ENCODE measurements at places on chromosomes 3 and 15.

DNA sequence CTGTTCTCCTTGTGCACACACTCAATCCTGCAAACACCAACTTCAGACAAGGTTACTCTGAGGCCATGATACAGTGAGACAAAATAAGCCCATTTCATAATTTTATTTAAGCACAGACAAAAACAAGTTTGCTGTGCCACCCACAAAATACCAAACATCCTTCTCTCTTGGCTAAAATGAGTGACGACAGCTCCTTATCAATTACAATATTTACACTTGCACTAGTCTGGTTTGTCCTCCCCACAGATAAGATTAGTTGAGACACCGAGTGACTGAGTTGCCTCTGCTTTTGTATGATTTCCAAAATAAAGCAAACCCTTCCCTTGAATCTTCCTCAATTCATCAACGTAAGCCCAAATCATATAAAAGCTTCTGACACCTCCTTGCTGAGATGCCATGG, 233.5 kb upstream of the ATP10A start:
- DNase-seq: no peak

DNA sequence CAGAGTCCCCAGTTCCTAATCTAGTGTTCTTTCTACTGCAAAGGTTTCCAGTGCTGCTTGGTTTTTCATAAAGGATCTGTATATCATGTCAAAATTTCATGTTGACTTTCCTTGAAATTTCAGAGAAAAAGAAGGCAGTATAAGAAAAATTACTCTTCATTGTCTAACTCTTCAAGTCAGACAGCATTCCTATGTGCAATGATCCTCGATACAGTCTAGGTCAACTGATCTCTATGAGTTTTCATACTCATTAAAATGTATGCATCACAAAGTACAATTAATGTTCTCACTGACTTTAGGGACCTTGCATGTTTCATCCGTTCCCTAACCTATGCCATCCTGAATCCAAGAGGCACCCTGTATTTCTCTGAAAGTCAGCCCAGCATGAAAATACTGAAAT, 317.3 kb downstream of the ZBTB20 start:
- no peak for DNase-seq

GRCh38 chr15:61216519-61216918, 12.6 kb downstream of the RORA start:
- no peak for DNase-seq

- no peak for DNase-seq
Observed at GRCh38 chr15:36701336-36701735, 121.9 kb downstream of the CDIN1 start.

DNA sequence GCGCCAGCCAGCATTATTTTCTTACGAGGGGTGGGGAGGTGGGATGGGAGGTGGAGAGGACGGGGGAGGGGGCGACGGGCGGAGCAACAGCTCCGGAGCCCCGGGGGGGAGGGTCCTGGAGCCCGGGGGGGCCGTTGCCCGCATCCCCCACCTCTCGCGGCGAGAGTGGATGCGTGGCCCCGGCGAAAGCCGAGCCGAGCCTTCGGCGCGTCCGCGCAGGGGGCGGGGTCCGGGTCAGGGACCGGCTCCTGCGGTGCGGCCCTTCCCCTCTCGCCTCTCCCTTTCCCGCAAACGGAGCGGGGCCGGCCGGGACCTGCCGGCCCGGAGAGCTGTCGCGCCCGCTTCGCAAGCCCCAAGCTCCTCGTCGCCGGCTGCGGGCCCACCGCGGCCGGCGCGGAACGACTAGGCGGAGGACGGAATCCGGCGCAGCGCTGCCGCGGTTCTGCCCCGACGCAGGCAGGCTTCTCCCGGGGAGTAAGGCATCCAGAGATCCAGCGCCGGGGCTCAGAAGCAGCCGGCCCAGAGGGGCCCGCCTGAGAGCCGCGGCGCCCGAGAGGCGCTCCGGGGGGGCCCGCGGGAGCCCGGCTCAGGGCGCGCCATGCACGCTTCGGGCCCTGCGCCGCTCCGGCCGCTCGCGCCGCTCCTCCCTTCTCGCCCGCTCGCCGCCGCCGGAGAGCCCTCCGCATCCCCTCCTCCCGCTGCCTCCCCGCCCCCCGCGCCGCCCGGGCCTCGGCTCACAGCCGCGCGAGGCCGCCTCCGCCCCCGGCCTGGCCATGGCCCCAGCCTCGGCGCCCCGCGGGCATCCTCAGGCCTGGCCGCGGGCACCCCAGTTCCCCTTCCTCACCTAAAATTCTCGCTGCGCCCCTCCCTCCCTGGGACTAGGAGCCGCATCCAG, 459 bp upstream of the ADCY5 start:
- peak; percentile 16 for DNase-seq

- no peak for DNase-seq
Observed at GRCh38 chr3:137641879-137642704, 122.0 kb upstream of the SOX14 start.

- DNase-seq: no peak
Observed at GRCh38 chr3:192915304-192915703, 2.4 kb downstream of the MB21D2 start.

GRCh38 chr3:119350114-119350513, 55.9 kb downstream of the ARHGAP31 start:
- DNase-seq: no peak

DNA sequence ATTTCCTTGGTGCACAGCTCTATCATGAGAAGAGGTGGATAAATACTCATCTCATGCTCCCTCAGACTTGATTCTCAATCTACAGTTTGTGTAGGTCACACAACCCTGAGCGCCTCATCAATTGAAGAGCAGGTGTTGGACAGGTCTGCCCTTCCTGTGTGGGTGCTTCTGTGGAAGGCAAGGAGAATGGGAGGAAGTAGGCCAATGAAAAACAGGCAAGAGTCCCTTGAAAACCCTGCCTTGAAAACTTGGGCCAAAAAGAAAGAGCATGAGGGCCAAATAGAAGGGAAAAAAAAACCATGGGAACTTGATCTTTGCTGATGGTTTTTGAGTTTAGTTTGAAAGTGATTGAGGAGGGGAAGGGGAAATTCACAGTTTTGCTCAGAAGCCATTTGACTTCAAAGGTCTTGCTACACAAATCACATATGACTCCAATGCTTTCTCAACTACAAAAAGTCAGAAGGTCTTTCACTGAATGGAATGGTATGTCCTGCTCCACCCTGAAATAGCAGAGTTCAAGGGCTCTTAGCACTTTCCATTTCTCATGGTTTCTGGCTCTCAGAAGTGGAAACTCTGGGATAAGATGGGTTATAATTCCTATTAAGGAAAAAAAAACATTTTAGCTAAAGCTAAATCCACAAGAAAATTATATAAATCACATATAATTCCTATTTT, 37.2 kb upstream of the TM4SF1 start:
- DNase-seq: no peak

GRCh38 chr3:14561051-14561960, 21.2 kb upstream of the GRIP2 start:
- no peak for DNase-seq

- no peak for DNase-seq
Observed at GRCh38 chr3:171898192-171898591, 55.0 kb downstream of the TMEM212 start.

GRCh38 chr15:44535523-44536301, 1.2 kb upstream of the EIF3J start:
- DNase-seq: peak; percentile 50

DNA sequence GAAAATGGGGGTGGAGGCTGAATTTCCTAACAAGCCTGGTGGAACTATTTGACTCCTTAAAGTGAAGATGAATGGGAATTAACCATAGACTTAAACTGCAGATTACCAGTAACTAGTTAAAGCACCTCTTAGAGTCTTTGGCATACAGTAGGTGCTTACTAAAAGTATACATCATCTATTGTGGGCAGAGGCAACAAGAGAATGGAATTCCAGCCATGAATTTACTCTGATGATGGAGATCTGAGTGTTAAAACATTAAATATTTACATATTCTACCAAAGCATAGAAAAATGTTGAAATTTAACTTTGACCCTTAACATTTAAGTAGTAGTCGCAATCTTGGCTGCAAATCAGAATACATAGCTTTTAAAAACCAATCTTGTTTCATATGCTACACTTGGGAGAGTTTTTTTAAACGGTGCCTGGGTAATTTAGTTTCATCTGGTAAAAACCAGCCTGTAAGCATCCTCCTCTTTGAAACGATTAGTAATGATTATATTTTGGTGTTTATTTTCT, 5.2 kb downstream of the UBA5 start:
- no peak for DNase-seq

GRCh38 chr3:130929804-130930203, 35.9 kb downstream of the ATP2C1 start:
- no peak for DNase-seq

GRCh38 chr15:38479756-38480155, 25.8 kb downstream of the FAM98B start:
- DNase-seq: no peak

GRCh38 chr15:83323296-83323711, 38.8 kb upstream of the BNC1 start:
- DNase-seq: no peak

DNA sequence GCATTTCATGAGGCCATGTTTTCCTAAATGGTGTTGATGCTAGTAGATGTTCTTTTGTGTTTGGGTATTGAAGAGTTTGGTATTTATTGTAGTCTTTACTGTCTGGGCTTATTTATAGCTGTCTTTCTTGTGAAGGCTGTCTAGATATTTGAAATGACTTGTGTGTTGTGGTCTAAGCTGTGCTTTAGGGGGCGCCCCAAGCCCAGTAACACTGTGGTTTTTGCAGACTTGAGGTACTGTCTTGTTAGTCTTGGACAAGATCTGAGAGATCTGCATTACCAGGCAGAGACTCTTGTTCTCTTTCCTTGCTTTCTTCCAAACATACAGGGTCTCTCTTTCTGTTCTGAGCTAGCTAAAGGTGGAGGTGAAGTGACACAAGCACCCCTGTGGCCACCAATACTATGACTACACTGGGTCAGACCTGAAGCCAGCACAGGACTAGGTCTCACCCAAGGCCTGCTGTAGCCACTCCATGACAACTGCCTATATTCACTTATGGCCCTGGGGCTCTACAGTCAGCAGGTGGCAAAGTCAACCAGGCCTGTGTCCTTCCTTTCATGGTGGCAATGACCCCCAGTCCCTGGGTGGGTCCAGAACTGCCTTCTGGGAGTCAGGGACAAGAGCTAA, 152.1 kb upstream of the TBC1D5 start:
- DNase-seq: peak; percentile 44

All from activated naive CD8-positive, alpha-beta T cell treated with anti-CD3 and anti-CD28 coated beads, Interleukin-2, amount 50 U/mL, for 24 hours (primary cell).